ENCODE measurements at places on chromosomes 16 and 17.
A peak's percentile ranks its signal among the peaks of the same experiment; 100 is the strongest.

GRCh38 chr16:10122546-10122945 is 59.7 kb downstream of the GRIN2A start:
- no peak for DNase-seq
- no peaks in the 10 kb centered on the region for H3K36me3 ChIP-seq
- no peak overlapping the region for H3K4me3 ChIP-seq
- H3K27me3 ChIP-seq: no peaks in the 10 kb centered on the region

- no peaks in the 10 kb centered on the region for H3K27me3 ChIP-seq
- peaks cover 6% of the 10 kb centered on the region for H3K4me1 ChIP-seq
- no peak overlapping the region for H3K27ac ChIP-seq
- DNase-seq: no peak
- H3K36me3 ChIP-seq: no peaks in the 10 kb centered on the region
- no peak overlapping the region for H3K4me3 ChIP-seq
Measured at GRCh38 chr17:5877948-5878347, 192.2 kb upstream of the WSCD1 start.

- H3K27me3 ChIP-seq: no peaks in the 10 kb centered on the region
- H3K27ac ChIP-seq: peak overlapping the region; percentile 80
- H3K4me1 ChIP-seq: peaks cover 35% of the 10 kb centered on the region
- H3K36me3 ChIP-seq: peaks cover 94% of the 10 kb centered on the region
- peak; percentile 63 for DNase-seq
Measured at GRCh38 chr16:71927383-71927782, 32.1 kb downstream of the IST1 start.

DNA sequence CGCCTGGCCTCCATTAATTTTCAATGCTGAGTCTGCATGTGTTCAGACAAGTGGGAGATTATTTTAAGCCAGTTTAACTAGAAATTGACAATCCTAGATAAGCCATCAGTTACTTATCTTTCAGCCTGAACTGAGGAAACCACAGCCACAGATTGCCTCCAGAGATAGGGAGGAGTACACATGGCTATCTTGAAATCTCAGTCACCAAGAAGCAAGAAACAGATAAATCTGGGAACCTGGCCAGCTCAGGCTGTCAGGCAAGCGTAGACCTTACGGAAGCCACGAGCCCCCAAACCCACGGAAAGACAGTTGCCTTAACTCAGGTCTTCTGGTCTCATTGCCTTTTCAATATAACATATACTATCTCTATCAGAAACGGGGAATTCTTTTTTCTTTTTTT is 2.0 kb upstream of the GLG1 start:
- peaks cover 29% of the 10 kb centered on the region for H3K4me1 ChIP-seq
- no peak for DNase-seq
- no peaks in the 10 kb centered on the region for H3K27me3 ChIP-seq
- H3K36me3 ChIP-seq: no peaks in the 10 kb centered on the region
- no peak overlapping the region for H3K27ac ChIP-seq

DNA sequence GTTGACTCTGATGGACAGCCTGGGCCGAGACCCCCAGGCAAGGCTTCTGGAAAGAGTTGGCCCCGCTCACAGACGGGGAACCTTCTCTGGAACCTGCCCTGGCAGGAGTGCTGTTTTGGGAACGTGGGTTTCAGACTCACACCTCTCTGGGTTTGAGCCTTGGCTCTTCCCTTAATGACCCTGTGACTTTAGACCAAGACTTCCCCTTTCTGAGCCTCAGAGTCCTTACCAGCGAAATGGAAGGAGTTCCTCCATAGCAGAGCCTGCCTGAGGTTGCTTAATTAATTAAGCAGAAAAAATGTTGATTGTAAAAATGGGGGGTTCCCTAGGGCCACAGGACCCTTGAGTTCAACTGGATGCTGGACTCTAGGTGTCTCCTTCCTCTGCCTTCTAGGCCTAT is 408.2 kb downstream of the SEC14L1 start:
- DNase-seq: no peak
- no peak overlapping the region for H3K27ac ChIP-seq
- no peaks in the 10 kb centered on the region for H3K36me3 ChIP-seq
- H3K4me3 ChIP-seq: no peak overlapping the region
- H3K4me1 ChIP-seq: no peaks in the 10 kb centered on the region

All from stomach (tissue), 19 donors.